WTC11 (cell line): ENCODE measurements at places on chromosomes 16 and 17. TPM values are rescaled to one million over a fixed set of nuclear protein-coding genes. Genes with fewer than 3 reads are reported as not detected.

The NOD2 gene
- total RNA-seq, result 0.11 to 0.60 TPM (median 0.34 TPM) in 3 replicates

- DNase-seq, result no peak
Measured at GRCh38 chr17:66755101-66755943, 79.6 kb upstream of the CACNG5 start.

DNA sequence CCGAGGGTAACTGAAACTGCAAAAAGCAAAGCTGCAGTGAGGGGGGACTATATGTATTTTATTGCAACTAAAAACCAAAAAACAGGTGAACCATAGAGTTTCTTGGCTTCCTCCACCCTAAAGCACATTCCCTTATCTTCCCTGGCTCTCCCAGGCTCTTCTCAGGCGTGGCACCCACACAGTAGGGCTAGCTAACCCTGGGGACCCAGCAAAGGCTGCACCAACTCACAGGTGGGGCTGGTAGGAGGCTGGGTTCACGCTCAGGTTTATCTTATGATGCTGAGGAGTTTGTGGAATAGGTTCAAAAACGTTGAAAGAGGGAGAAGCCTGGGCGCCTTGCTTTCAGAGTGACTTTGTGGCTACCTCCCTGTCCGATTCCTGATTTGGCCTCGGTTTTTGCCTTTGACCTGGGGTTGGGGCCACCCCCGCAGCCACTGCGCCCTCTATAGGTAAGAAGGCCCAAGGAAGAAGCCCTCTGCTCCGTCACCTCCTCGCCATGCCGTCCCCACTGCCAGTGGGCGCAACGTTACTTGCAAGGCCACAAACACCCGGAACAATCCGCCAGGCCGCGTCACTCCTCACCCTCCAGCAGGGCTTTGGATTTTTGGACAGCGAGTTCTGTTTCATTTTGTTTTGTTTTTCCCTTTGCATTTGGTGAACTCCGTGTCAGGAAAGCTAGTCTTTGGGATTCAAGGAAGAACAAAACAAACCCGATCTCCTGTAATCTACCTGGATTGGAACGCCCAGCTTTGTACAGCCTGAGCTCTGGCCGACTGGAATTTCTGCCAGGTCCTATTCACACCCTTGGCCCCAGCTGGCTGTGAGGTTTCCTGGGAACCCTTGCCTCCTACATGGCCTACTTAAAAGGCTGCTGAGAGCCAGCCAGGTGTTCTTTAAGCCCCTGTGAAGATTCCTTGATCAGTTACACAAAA lies 60.8 kb downstream of the TBC1D16 start:
- peak; percentile 80 for DNase-seq

DNA sequence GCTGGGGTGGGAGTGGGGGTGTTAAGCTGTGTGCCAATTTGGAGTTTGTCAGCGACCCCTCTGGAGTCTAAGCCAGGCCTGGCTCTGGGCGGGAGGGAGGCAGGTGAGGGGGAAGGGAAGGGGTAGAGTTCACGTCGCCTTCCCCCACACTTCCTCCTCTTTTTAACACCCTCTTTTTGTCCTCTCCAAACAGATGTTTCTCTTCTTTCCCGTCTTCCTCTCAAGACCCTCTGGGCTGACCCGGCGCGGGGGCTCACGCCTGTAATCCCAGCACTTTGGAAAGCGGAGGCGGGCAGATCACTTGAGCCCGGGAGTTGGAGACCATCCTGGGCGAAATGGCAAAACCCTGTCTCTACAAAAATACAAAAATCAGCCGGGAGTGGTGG lies 3.3 kb downstream of the HOXB1 start:
- DNase-seq, result no peak

The CD7 gene
- total RNA-seq, result 0.74 to 1.3 TPM (median 0.92 TPM) in 3 replicates

DNA sequence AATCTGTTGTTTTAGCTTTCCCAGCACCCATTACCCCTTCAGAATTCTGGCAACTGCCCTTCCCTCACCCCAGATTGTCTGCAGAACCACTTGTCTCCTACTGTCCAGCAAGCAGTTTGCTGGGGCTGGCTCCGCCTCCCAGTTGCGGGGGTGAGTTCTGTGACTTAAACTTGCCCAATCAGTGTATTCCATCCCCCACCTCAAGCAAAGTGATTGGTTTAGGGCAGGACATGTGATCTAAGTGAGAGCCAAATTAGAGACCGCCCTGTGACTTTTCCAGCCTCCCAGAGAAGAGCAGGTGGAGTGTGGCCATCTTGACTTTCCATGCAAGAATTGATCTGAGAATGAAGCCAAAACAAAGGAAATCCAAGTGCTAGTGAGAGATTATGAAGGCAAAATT lies 22.7 kb upstream of the SRCIN1 start:
- DNase-seq, result peak; percentile 38

The NPIPB8 gene
- 1.1 to 2.1 TPM (median 1.3 TPM) in 3 replicates for total RNA-seq

DNA sequence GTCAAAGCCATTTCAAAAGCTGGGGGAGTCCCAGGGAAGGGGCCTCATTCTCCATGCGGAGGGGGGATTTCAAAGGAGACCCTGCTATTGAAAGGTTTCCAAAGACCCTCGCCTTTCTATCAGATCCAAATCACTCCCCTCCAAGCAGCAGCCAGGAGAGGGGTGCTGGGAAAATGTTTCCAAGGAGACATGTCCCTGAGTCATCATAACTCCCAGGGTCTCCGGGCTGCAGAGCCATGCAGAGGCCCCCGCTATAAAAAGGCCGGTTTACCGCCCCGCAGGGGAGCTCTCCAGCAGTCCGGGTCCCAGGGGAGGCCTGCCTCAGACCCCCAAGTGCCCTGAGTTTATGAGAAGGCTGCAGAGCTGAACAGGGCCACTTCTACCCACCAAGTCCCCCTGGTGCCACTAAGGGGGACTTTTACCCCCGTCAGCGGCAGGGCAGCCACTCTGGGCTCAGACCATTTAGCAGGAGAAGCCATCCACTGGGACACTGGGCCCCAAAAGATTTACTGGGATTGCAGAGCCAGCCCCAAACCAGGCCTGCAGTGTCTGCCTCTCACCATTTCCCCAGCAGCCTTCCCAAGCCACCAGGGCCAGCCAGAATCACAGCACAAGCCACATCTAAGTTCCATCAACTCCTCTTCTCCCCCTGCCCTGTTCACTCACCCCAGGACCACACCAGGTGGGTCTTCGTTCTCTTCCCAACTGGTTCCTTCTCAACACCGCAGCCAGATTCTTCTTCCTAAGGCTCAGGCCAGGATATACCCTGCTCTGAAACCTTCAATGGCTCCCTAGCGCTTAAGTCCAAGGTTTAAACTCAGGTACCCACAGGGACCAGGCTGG lies 234.4 kb downstream of the ZNF423 start:
- DNase-seq, result no peak

DNA sequence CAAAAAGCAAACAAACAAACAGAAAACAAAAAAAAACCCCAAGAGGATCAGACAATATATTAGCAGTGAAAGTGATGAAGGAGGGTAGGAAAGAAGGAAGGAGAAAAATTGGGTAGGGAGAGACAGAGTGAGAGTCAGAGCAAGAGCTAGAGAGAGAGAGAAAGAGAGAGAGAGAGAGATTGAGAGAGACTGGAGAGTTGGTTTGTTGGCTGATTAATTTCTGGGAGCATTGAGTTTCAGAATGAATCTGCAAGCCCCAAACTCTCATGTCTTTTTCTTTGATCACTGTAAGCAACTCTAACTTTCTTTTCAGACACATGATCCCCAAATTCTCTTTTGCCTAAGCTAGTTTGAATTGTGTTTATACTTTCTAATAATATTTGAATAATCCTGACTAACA lies 388.1 kb downstream of the SHISA9 start:
- no peak for DNase-seq

The TAC4 gene
- total RNA-seq, result not detected in 3 replicates

The FOXN1 gene
- not detected in 3 replicates for total RNA-seq

DNA sequence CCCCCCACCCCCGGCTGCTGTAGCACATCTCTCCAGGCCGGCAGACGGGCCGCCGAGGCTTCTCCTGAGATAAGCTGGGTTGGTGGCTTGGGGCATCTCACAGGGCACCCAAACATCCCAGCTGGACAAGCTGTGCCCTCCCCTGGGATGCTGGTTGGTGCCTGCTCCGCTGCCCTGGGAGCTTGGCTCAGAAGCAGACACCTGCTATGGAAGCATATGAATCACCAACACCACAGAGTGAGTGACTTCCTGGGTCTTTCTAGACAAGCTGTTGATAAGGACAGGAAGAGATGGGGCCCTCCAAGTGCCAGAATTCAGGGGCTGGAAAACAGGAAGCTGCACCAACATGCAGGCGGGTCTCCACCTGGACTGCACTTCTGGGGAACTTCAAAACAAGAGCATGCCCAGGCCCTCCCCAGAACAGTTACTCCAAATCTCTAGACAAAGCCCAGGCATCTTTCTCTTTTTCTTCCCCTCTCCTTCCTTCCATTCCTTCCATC lies 13.7 kb downstream of the C16orf95 start:
- no peak for DNase-seq

DNA sequence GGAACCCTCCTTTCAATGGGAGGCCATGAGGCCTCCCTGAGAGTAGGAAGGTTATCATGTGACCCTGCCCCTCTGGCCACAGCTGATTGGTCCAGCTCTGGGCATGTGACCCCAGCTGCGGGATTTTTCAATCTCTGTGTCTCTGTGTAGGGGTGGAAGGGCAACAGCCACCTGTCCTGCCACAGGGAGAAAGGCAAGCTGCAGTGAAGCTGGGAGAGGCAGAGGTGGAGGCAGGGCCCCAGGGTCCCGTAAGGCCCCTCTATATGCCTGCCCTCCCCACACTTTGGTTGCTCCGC lies 10.9 kb downstream of the DNAAF8 start:
- DNase-seq, result no peak

GRCh38 chr17:20010936-20011335 lies 1.8 kb downstream of the SPECC1 start:
- DNase-seq, result no peak

The SCNN1G gene
- total RNA-seq, result 0.78 to 1.3 TPM (median 0.80 TPM) in 3 replicates

The ABCA10 gene
- 0.14 TPM in 1 of 3 replicates, not detected in the others for total RNA-seq

The CRYBA1 gene
- not detected in 3 replicates for total RNA-seq

- DNase-seq, result no peak
Measured at GRCh38 chr17:43572368-43572980, 26.3 kb upstream of the ETV4 start.

DNA sequence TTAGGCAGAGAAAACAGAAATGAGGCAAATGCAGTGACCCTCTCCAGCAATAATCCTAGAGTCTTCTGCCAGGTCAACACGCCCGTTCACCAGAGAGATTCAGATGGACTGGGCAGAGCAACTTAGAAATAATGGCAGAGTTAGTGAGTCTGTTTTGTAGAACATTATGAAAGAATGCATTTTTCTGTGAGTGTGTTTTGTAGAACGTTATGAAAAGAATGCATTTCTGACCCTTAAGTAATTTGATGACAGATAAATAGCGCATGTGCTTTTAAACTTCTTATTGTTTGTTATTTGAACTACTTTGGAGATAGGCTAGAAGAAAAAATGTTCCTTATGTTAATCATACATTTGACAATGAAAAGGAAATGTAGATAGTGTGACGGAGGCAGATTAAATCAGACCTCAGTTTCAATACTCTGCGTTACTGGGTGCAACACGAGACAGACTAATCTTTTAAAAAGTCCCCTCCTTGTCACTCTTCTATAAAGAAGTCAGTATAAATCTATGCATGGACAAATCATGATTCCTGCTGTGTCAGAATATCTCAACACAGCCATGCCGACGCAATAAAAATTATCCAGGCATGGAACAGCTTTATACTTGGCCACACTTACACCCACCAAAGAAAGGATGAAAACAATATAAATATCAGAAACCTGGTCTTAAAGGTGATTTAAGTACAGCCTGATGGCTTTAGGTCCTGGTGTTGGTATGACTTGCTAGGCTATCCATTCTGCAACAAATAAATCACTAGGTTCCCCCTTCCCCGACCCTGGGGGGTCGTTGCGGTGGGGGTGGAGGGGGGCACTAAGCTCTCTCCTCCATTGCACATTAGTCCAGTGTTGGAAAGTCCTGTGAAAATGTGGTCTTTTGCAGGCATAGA lies 47.8 kb downstream of the MARCHF10 start:
- DNase-seq, result no peak

GRCh38 chr16:85029408-85029784 lies 1.8 kb downstream of the KIAA0513 start:
- no peak for DNase-seq

DNA sequence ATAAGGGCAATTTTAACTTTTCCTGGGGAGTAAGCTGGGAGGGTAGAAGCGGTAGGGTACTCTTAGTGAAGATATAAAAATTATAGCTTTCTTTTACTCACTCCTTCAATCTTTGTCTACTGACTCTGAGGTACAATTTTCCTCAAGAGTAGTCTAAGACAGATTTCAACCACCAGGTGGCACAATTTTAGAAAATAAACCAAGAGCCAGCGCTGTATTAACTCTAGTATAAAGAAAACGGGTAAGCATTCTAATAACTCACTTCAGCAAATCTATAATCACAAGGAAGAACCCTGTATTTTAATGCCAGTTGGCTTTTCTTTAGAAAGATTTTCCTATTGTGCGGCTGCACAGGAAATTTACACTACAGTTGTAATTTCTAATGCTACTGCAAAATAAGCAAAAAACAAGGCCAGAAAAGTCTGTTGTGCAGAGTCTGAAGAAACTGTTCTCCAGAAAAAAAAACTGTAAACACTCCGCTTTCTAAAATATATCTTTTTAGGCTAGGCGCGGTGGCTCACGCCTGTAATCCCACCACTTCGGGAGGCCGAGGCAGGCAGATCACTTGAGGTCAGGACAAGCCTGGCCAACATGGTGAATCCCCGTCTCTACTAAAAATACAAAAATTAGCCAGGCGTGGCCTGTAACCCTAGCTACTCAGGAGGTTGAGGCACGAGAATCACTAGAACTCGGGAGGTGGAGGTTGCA lies 1.9 kb downstream of the CMC2 start:
- no peak for DNase-seq

GRCh38 chr17:55757659-55758058 lies 6.8 kb downstream of the PCTP start:
- DNase-seq, result no peak

DNA sequence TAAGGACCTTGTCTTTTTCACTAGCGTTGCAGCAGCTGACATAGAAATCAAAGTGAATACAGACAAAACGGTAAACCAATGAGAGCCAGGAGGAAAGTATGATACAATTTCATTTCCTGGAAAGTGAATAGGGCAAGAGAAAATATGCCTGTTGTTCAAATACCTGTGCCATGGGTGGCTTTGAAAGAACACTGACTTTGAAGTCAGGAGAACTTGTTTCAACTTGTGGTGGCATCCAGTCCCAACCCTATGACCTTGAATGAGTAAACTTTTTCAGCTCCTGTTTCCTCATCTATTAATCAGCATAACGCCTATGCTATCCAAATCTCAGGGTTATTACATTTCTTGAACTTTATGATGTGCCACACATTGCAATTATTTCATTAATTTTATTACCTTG lies 173.7 kb upstream of the HS3ST3A1 start:
- no peak for DNase-seq

DNA sequence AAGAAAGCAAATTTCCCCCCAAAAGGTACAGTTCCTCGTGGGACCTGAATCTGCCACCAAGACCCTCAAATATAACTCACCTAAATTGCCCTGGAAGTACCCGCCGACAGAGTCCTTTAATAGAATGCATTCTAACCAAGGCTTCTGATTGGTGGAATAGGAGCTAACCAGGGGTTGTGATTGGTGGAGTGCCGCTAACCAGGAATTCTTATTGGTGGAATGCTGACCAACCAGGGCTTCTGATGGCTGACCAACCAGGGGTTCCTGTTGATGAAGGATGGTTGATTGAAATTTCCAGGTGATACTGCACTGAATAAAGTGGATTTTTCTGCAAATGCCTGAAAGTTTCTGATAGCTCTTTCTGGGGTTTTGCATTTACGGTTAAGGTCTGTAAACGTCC lies 6.5 kb downstream of the TFAP4 start:
- DNase-seq, result no peak
